ENCODE measurements at places on chromosomes 2 and 18. TPM values are rescaled to one million over a fixed set of nuclear protein-coding genes. Genes with fewer than 3 reads are reported as not detected.

Gene CREG2
- total RNA-seq = not detected

Gene TMEM37
- total RNA-seq = 0.49 TPM

Gene TTN
- 4,552 TPM for total RNA-seq

Gene SERPINB12
- not detected for total RNA-seq

Gene CNDP1
- not detected for total RNA-seq

Gene MDH1B
- 1.6 TPM for total RNA-seq

Gene LIMS3
- total RNA-seq = 23.0 TPM

Gene CLIP4
- 422 TPM for total RNA-seq

Gene TXNL1
- total RNA-seq = 125 TPM

- no peak for DNase-seq
Observed at GRCh38 chr2:211114826-211115455, 558.5 kb downstream of the CPS1 start.

DNA sequence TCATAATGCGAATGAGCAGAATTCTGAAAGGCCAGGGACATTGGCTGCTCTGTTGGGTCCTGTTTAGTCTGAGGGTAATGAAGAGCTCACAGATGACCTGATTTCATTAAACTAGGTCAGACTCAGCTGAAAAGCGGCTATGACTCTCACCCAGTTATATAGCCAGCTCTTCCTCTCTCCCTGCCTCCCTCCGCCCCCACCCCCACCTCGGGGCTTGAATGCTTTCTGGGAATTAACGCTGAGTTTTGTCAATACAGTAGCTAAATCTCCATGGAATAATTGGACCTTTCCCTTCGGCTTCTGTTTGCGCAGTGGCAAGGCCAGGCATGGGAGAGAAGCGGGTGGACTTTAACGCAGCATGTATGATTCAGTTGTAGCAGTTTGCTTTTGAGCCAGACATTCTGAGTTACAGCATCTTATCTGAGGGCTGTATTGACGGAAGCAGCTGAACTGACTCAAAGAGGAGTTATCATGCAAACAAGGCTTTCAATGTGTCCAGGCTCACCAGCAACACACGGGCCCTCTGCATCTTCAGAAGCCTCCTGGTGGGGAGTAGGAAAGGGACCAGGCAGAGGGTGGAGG, 110.6 kb downstream of the MYCN start:
- no peak for DNase-seq

DNA sequence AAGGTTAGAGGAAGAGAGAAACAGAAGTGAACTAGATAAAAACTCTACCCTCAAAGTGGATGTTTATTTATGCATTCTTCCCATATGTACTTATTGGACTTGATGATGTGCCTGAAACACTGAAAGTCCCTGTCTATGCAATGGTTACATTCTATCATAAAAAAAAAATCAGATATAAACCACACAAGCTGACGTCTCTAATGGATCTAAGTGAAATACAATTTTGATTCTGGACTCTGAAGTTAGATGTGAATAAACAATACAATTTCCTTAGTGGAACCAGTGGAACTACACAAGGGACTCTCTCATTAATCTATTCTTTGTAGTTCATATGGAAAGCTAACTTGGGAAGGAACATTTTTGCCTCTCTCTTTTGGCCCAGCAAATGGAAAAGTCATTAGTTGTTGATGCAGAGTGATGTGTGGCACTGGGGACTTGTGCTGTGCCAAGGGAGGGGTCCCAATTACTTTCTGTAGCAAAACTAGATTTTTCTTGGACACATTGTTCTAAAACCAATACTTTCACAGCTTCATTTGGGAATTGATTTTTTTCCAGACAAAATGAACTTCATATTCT, 376.8 kb downstream of the TRIB2 start:
- no peak for DNase-seq

- DNase-seq = no peak
Observed at GRCh38 chr2:175004730-175004979, 526 bp downstream of the CHN1 start.

GRCh38 chr2:201985728-201986462, 47.8 kb upstream of the FZD7 start:
- no peak for DNase-seq

DNA sequence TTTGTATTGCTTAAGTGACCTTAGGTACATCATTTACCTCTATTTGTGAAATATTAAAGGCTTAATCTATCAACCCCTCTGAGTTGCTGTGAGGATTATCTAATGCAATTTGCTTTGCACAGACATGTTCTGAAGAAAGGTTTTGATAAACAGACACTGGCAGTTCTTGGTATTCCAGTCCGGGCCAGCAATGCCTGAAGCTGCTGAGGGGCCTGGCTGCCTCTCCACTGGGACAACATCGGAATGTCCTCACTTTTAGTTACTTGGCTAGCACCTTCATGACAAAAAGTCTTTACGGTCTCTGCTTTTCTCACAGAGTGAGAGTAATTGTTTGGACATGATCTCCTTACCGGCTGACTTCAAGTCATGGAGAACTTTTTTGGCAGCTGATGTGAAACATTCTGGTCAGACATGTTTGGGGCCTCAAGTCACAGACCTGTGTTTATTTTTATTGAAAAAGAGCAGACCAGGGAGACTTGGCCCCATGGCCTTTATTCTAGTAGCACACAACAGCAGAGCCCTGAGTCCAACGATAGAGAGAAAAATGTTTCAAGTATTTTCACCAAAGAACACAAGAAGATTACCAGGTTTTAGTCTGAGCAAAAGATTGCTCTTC, 1112.3 kb upstream of the FANCL start:
- no peak for DNase-seq

DNA sequence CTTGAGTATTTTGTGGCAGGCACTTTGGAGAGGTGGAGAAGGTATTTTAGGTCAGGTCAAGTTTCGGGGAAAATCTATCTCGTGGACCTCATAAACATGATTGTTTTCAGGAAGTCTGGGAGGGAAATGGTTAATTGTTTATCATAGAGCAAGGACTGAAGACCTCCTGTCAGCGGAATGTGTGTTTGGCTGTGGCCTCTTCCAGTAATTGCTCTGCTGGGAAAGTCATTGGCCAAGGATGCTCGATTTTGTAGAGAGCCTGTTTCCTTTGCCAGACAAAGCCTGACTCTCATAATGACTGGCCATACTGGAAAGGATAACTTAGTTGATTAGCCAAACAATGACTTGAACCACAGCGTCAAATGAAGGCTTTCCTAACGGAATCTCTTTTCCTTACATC, 30.0 kb downstream of the IL1R2 start:
- no peak for DNase-seq

DNA sequence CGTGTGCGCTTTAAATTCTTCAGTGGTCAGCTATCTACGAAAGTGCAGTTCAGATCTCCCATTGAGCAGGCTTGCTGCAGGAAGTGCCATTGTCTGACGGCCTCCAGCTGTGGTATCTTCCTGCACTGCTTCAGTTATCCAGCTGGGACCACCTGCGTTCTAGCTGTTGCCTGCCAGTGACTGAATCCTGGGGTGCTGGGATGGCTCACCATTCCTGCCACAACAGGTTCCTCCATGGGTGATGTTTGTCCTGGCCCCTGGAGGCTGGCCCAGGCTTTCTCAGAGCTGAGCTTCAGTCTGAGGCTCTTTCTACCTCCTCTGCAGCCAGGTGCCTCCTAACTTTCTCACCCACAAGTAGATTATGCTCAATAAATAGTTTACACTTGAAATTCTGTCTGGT, 498.5 kb upstream of the HS6ST1 start:
- DNase-seq = no peak

DNA sequence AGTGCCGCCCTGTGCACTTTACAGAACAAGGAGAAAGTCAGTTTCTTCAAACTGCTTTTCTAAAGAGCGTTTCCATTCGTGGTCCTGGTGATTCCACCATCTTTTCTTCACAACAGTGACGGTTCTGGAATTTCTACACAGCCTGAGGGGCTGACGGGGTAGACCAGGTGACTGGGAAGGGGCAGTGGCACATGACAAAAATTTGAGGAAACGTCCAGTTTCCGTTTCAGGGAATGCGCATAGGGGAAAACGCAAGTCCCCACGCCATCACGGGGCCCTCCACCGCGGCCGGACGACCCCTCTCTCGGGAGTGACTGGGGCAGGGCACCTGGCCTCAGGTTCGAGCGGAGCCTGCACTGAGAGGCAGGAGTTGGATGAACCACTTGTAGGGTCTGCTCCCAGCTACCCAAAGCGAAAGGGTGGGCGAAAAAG, 980 bp upstream of the SPTBN1 start:
- DNase-seq = no peak

- DNase-seq = no peak
Observed at GRCh38 chr18:49728542-49728941, 84.8 kb downstream of the ACAA2 start.

- peak; percentile 37 for DNase-seq
Observed at GRCh38 chr2:221429741-221430491, 142.2 kb downstream of the EPHA4 start.

DNA sequence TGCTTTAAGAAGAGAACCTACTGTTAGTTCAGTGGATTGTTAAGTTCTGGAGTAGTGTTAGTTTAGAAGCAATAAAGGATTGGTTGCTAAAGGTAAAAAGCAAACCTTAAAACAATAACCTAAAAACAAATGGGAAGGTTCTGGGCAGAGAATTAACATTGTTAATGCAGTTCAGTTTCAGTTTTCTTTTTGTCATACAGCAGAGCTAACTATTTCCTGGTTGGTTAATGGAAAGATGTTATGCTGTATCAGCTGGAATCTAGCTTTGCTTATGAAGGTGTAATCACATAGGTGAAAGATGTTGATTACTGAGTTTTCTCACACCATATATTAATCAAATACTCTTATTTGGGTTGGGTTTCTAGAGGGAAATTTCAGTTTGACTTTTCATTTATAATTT, 23.8 kb downstream of the SMAD4 start:
- no peak for DNase-seq

- DNase-seq = peak; percentile 88
Observed at GRCh38 chr2:97936199-97936598, 59.5 kb downstream of the TMEM131 start.

GRCh38 chr2:151437630-151438029, 27.9 kb downstream of the RIF1 start:
- no peak for DNase-seq

- DNase-seq = no peak
Observed at GRCh38 chr18:79991494-79991893, 3.1 kb upstream of the TXNL4A start.

DNA sequence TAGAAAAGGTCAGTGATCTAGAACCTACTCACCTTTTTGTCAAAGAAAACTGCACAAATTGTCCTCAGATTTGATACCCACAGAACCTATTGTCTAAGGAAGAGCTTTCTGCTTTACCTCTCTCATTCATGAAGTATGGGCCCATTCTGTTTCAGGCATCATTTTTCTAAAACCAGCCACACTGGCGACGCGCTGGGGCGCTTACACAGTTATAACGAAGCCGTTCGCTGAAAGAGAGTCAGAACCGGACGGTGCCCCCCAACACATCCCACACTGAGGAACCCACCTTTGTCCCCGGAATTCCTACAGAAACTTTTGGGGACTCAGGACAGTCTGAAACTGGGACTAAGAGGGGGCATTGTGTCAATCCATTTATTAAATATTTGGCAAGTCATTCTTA, 206.3 kb upstream of the HAAO start:
- DNase-seq = no peak

DNA sequence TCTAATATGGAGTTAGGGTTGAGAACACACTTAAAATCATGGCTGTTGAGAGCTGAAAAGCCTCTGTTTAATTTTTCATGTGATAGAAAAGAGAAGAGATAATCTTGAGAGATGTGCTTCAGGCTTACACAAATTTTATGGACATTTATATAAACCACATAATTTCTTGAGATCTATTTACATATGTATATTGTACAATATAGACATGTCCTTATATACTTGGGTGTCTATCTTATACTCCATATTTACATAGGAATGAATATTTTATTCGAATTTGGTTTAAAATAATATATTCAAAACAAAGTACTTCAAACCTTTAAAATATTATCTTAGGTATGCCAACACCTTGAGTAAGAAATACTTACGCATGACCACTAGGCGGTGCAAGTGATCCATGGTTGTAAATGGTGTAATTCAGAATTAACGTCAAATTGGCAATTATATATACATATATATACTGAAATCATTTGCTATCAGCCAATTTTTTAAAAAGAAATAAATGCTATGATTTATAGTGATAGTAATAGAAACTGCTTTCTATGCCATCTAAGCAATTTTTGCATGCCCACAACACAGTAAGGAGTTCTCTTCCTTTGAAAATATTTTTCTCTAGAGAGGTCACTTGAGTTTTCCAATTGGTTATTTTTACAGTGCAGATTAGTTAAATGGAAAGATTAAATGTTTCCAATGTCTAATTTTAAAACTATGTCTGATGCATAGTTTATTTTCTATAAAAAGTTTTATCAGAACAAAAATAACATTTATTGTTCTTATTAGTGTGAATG, 37.6 kb upstream of the SPAG16 start:
- DNase-seq = no peak

GRCh38 chr2:7014174-7014640, 97.0 kb downstream of the RNF144A start:
- no peak for DNase-seq

DNA sequence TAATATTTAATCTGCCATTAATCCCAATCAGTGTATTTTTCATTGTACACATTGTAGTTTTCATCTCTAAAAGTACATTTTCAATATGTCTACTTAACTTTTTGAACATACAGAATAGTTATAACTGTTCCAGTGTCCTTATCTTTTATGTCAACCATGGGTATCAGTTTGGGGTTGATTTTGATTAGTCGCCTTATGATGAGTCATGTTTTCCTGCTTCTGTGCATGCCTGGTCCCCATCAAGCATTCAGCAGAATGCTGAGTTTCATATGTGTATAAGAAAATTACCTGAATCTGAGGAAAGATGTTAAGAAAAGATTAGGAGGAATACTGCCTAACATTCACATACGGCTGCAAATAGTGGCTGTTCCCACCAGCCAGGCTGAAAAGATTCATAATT, 17.7 kb downstream of the SPDYA start:
- no peak for DNase-seq

GRCh38 chr18:26556573-26556972, 8.2 kb upstream of the KCTD1 start:
- no peak for DNase-seq

DNA sequence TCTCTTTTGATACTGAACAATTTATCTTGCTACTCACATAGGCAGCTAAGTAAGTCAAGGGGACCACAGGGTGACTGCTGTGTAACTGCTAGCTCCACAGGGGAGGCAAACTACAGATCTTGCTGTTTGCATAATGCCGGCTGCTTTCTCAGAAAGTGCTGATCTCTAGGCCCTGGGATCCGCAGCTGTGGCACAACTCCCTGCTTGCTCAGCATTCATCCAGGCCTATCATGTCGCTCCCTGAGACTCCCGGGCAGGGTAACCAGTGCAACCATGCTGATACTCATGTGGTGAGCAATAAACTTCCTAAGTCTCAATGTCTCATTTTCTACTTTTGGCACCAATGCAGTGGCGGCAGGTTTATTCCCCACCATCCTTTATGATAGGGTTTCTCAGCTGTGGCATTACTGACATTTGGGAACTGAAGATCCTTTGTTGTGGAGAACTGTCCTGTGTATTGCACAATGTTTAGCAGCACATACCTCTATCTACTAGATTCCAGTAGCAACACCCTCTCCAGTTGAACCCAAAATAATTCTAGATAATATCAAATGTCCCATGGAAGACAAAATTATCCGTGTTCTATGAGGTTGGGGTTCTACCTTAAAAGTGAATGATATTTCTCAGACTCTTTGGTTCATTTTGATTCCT, 1101.3 kb downstream of the LRP1B start:
- DNase-seq = no peak

Measured in gastrocnemius medialis (tissue), 4 donors.